ENCODE measurements at places on chromosomes 16 and 17.

DNA sequence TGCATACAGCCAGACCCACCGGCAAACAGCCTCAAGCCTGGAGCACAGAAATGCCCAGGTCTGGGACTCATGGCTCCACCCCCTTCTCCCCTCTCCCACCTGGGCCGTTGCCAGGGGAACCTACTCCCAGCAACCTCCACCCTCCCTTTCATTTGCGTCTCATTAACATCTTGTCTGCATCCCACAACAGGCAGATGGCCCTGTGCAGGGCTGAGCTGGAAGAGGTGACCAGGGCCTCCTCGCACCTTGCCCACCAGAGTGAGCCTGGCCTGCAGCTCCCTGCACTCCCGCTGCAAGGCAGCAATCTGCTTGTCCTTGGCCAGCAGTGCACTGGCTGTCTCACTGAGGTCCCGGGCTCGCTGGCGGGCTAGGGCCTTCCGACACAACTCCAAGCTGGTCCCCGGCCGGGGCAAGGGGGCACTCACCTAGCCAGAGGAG, 3.3 kb downstream of the TSPOAP1 start:
- peak; percentile 45 for DNase-seq

GRCh38 chr17:49223517-49224197, 6.9 kb downstream of the PHOSPHO1 start:
- DNase-seq = peak; percentile 95

DNA sequence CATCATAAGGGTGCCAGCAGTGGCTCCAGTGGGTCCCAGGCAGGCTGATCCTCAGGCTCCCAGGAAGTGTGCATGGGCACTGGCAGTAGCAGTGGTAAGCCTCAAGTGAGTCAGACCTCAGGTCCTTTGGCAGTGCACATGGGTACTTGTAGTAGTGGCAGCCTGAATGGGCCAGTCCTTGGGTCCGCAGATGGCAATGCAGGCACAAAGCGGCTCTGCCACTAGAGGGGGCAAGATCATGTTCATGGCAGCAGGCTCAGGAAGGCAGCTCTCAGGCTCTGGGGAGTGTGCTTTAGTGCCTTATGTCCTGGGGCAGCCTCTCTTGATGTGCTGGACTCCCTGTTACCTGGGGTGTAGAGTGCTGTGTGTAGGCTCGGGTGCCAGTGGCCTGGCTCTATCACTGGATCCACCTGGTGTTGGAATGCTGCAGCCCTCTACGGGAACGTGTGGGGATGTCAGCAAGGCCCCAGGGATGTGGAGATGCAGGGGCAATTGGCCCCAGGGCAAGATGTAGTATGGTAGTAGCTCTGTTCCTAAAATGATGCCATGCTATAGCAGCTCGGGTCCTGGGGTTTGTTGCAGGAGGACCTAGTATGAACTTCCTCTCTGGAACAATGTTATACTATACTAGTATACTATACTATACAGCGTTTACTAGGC, 11.0 kb downstream of the ACSM3 start:
- DNase-seq = peak; percentile 68

GRCh38 chr16:27500801-27501200, 48.9 kb downstream of the GTF3C1 start:
- no peak for DNase-seq

DNA sequence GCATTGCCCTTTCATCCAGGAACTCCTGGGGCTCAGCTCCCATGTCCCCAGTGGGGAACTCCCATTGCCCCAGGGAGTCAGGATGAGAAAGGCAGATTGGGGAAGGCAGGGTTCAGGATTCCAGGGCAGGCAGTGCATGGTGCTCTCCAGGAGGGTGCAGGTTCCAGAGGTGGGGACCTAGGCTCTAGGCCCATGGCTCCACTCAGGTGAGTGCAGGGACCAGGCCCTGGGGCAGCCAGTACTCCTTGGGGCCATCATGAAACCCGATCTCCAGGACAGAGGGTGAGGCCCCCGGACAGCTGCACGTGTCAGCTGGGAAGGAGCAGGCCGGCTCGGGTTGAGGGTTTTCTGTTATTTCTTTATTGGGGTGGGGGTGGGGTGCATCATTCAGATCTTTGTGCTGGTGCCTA, 1.3 kb upstream of the MTSS2 start:
- peak; percentile 56 for DNase-seq

- no peak for DNase-seq
Measured at GRCh38 chr17:50963139-50963538, 97.0 kb upstream of the TOB1 start.

- DNase-seq = no peak
Measured at GRCh38 chr17:63042256-63042812, 76.3 kb downstream of the TANC2 start.

GRCh38 chr16:49455181-49455990, 81.8 kb downstream of the C16orf78 start:
- DNase-seq = no peak

DNA sequence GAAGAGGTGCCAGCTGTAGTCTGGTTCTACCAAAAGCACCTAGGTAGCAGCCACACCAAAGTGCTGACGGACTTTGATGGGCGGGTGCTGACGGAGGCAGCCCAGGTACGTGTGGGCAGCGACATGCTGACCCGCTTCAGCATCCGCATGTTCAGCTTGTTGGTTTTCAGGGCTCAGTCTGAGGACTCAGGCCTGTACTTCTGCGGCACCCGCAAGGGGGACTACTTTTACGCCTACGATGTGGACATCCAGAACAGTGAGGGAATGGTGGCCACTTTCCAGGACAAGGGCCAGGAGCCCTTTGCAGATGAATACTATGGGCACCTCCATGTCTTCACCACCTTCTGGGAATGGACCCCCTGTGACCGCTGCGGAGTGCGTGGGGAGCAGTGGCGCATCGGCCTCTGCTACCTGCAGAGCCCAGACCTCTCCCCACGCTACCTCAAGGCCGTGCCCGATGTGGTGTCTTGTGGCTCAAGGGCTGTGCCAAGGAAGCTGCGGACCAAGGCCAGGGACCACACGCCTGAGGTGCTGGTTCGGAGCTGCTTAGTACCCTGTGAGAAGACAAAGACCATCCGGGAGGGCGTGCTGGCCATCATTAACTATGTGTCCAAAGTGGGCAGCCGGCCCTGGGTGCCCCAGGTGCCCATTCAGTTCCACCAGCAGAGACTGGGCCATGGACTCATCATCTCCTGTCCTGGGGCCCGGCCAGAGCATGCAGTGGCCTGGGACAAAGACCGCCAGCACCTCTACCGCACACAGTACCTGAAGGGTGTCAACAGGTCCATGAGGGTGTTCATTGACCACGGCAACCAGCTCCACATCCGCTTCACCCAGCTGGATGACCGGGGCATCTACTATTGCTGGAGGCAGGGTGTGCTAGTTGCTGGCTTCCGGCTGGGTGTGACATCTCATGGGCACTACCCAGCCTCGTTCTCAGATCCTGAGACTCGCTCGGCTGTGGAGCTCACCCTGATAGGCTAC, 5.0 kb upstream of the EFTUD2 start:
- no peak for DNase-seq

DNA sequence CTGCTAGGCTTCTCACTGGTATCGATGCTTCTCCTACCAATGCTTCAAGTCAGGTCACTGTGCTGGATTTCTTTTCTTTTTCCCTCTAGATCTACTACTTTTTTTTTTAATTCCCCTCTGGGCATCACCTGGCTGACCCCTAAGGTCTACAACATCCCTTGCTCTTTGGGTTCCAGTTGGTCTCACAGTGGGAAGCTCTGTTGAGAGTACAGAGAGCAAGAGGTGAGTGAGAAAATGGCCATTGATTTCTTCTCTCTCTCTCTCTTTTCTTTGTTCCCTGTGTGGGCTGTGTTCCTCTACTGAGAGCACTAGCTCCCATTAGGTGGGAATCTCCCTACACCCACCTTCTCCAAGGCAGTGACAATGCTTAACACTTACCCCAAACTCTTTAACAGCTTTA, 413.4 kb downstream of the KCNJ2 start:
- DNase-seq = no peak

- DNase-seq = no peak
Measured at GRCh38 chr17:19274893-19275292, 37.7 kb downstream of the EPN2 start.

DNA sequence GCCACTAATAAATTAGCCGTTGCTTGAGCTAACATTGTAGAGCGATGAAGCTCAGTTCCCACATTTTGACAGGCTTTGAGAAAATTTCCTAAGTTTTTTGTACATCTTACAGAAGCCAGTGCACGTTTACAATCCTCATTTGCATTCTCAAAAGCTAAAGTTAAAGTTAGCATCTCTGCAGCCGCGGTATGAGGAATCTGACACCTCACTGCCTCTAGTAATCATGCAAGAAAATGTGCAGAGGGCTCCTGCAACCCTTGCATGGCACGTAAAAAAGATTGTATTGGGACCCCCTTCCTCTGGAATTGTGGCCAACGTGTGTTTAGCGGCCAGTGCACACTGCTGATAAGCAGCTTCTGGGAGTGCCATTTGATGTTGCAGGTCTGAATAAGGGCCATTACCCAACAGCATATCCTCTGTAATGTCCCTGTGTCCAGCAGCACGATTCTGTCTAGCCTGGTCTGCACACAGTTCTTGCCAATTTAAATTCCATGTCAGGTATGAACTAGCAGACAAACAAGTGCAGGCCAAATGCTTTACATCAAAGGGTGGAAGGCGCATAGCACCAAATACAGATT, 12.4 kb upstream of the ZNF689 start:
- no peak for DNase-seq

- DNase-seq = peak; percentile 55
Measured at GRCh38 chr16:66603537-66604375, 748 bp upstream of the CMTM3 start.

DNA sequence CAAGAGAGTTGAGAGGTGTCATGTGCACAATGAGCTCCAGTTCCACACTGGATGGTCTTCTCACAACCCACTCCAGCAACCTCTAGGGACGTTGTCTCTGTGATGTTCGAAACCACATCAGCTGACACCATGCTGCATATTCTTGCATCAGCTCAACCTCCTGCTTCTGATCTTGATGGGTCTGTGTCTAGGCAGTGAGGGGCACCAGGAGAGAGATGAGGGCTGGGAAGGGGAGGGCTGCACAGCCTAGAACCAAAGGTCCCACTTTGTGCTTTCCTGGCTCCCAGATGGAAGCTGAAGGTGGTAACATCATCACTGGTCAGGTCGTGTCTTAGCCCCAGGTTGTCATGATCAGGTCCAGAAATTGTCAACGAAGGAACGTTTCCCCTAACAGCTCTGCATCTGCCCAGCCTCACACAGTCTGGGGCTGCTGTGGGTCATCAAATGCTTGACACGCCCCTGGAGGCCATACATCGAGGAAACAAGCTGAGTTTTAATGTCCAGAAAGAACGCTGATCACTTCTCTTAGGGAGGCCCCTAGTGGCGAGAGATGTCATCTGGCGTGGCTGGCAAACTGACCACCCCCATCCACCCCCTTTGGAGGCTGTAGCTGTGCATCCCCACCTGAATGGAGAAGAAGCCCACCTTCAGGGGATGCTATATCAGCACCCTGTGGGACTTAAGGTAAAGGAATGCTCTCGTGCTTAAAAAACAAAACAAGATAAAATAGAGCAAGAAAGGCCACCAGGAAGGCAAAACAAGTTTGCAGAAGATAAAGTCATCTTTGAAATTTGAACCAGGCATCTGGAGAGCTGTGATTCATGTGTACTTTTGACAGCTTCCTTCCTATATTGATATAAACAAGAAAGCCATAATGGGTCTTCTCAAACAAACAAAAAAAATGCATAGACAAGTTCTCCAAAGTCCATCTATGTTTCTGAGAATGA, 58.3 kb downstream of the WIPI1 start:
- peak; percentile 85 for DNase-seq

DNA sequence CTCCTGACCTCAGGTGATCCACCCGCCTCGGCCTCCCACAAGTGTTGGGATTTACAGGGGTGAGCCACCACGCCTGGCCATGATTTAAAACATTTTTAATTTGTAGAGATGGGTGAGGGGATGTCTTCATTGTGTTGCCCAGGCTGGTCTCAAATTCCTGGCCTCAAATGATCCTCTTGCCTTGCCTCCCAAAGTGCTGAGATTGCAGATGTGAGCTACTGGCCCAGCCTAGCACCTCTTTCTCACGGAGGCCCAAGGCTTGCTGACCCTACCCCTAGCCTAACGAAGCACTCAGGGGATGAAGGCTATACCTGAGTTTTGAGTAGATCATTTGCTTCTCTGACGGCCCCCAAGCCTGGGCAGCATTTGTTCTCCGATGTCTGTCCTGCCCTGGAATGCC, 26.6 kb downstream of the UNK start:
- DNase-seq = no peak

- DNase-seq = no peak
Measured at GRCh38 chr16:85503679-85504231, 109.4 kb upstream of the GSE1 start.

DNA sequence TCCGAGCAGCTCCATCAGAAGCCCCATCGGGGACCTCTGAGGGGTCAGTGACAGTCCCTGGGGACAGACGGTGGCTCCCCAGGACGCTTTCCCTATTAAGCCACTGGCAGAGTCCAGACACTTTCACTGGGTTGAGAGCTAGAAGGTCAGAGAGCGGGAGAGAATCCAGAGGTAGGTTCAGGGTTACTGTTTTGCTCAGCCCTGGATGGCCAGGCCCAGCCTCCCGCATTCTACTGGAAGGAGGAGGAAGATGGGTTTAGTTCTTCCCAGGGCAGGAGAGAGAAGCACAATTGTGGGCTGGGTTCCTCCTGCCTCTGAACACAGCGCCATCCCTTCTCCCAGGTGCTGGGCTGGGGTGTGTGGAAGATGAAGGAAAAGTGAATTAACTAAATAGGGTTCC, 452.8 kb downstream of the SLC39A11 start:
- DNase-seq = no peak

DNA sequence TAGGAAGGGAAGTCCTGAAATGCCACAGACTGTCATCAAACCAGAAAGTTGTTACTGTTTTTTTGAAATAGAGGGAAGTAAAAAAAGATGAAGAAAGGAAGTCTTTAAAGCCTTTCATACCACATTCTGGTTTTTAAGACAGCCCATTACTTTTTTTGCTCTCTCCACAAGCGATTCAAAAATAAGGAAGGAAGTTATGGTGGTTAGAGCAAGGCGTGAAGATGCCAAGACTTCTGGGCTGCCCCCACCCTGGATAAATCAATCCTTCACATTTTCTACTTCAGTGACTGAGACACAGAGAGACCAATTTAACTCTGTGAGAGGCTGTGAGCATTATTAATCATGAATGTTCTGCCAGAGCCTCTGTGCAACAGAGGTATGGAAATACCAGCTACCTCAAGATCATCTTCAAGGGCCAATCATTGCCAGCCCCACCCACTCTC, 82.3 kb upstream of the BCAR1 start:
- no peak for DNase-seq

DNA sequence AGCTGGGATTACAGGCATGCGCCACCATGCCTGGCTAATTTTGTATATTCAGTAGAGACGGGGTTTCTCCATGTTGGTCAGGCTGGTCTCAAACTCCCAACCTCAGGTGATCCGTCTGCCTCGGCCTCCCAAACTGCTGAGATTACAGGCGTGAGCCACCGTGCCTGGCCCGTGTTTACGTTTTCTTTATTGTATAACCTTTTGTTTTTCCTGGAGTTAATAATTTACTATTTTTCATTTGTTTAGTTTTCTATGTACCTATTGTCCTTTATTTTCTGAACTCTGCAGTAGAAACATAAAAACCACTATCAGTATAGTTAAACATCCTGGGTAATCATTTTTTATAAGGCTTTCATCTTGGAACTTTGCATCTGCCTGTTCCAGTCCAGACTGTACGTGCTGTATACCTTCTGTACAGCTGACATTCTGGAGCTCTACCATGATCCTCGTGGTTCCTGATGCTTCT, 73.6 kb downstream of the PPM1E start:
- peak; percentile 39 for DNase-seq

Measured in HuH-7 (cell line).